Sigmoid colon (tissue), 7 donors: ENCODE measurements at places on chromosomes 11 and 22. TPM values are rescaled to one million over a fixed set of nuclear protein-coding genes. Genes with fewer than 3 reads are reported as not detected.
A peak's percentile ranks its signal among the peaks of the same experiment; 100 is the strongest.

The PRR33 gene
- total RNA-seq: not detected

The CD3D gene
- not detected for total RNA-seq

The SYT9 gene
- 1.1 TPM for total RNA-seq

The ZNF214 gene
- 2.4 TPM for total RNA-seq

The SLC1A2 gene
- total RNA-seq: 2.0 TPM

The TRIM34 gene
- 9.6 TPM for total RNA-seq

The DAGLA gene
- total RNA-seq: 4.2 TPM

The MPZL3 gene
- 0.27 TPM for total RNA-seq

The APOL3 gene
- total RNA-seq: 27.4 TPM

The CALCB gene
- 0.28 TPM for total RNA-seq

- no peak for DNase-seq
Observed at GRCh38 chr22:30948930-30949342, 19.6 kb downstream of the MORC2 start.

GRCh38 chr11:70298243-70298915 is 27.9 kb downstream of the PPFIA1 start:
- peak; percentile 8 for DNase-seq

- no peak for DNase-seq
Observed at GRCh38 chr11:42043312-42043711, 583.9 kb upstream of the LRRC4C start.

GRCh38 chr11:132691848-132692550 is 840.3 kb downstream of the OPCML start:
- no peak for DNase-seq

DNA sequence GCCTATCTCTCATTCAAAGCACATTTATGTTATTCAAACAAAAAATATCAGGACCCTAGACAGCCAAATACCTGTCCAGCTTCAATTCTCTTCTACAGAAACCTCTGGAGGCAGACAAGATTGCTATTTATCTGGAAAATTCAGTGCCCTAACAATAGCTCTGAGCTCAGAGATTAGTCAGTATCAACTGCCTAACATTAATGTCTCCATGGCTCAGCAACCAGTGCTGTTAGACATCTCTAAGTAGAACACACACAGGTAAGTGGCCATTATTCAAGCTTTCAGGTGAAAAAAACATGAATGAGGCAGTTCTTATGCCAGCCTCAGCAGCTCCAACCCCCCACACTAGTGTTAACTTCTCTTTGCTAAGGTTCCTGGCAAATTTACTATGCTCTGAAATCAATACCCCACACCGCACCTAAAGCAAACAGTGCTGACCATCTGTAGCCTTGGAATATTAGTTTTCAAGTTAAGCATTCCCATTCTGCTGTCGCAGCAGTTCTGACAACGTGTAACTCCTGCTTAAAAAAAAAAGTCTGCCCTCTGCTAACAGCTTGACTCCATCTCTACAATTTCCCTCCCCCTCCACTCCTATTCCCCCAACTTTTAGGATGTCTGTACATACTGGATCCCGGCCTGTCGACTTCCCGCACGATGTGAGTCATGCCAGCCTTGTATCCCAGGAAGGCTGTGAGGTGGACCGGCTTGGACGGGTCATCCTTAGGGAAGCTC is 1.5 kb downstream of the RPL3 start:
- DNase-seq: no peak

DNA sequence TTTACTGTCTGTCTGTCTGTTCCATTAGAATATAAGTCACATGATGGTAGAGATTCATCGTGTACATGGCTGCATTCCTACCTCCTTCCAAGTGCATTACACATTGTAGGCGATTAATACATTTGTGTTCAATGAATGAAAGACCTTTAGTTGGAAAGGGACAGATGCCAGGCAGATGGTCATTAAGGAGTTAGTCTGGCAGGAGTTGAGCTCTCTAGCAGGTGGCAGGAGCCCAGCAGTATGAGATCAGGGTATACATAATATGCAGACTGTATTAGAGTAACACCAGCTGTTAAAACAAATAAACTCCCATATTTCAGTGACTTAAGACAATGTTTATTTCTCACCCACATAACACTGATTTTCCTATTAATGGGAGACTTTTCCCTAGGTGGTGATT is 147.7 kb upstream of the LARGE1 start:
- DNase-seq: no peak

DNA sequence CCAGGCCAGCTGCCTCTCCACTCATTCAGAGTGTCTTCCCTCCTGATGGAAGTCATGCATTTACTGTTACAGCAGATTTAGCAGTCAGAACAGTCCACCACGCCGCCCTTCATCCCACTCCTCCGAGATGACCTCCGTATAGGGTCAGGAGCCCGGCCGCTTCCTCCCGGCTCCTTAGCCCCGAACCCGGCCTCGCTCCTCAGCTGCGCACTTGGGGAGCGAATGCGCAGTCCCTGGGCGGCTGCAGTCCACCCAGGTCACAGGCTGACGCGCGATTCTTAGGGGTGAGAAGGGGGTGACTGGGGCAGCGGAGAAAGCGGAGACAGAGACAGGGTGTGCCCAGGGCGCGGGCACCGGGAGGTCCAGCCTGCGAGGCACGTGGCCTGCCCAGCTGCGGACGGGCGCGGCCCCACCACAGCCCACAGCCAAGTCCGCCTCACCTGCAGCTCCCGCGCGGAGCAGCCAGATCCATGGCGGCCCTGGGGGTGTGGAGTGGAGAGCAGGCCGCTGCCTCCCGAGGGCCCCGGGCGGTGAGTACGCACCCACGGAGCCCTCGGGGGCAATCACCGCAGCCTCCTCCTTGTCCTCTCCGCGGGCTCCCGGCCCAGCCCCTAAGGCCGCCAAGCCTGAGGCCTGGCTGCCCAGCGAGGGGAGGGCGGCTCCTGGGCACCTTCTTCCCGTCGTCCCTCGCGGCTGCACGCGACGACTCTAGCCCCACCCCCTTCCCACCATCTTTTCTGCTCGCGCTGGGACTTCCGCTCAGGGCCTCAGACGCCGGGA is 286.6 kb downstream of the BRD1 start:
- peak; percentile 38 for DNase-seq

- DNase-seq: no peak
Observed at GRCh38 chr11:83540112-83540675, 254.0 kb upstream of the CCDC90B start.

DNA sequence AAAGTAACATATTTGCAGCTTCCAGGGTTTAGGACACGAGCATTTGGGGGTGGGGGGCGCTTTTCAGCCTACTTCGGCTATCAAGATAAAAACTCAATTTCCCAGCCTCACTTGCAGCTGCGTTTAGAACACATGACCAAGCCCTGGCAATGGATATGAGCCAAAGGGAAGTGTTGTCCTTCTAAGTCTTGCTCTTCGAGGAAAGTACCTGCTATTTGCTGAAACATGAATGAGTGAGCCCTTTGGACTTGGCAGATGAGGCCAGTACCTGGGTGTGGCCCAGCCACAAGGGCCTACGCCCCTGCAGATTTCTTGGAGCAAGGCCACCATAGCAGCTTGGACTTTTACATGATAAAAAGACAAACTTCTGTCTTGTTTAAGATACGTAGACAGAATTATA is 60.2 kb upstream of the SORL1 start:
- DNase-seq: no peak

GRCh38 chr11:102430158-102430836 is 22.3 kb downstream of the TMEM123 start:
- DNase-seq: no peak

DNA sequence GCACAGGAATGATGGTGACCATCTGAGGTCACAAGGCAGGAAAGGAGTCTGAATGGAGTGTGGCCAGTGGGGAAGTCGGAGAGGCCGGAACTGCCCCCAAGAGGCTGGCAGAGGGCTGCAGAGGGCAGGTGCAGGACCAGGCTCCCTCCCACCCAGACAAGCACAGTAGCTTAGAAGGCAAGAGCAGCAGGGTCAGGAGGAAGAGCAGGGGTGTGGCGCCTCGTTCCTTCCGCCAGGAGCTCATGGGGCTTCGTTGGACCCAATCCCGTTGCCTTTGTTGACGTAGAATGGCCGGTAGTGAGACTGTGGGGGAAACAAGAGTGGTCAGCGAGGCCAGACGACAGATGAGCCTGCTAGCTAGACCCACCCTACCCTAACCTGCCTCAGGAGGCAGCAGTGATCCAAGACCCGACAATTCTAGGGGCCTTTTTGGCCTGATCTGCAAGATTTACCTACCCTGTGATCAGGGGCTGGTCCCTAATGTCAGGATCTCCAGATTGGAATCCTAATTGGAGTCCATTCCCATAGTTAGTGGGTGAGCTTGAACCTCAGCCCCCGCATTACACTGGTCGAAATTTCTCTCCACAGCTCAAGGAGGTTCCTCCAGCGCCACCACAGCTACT is 25.6 kb downstream of the TRIM29 start:
- no peak for DNase-seq

GRCh38 chr11:107819361-107820014 is 39.1 kb downstream of the SLC35F2 start:
- DNase-seq: no peak

- peak; percentile 96 for DNase-seq
Observed at GRCh38 chr11:819943-820649, 1.4 kb downstream of the PNPLA2 start.

GRCh38 chr22:49827271-49827852 is 311 bp downstream of the BRD1 start:
- no peak for DNase-seq
